ENCODE measurements at places on chromosomes 3 and 15. TPM values are rescaled to one million over a fixed set of nuclear protein-coding genes. Genes with fewer than 3 reads are reported as not detected.

GOLGA8G gene
- total RNA-seq: not detected

CA12 gene
- 194 TPM for total RNA-seq

SERP1 gene
- 161 TPM for total RNA-seq

DNA sequence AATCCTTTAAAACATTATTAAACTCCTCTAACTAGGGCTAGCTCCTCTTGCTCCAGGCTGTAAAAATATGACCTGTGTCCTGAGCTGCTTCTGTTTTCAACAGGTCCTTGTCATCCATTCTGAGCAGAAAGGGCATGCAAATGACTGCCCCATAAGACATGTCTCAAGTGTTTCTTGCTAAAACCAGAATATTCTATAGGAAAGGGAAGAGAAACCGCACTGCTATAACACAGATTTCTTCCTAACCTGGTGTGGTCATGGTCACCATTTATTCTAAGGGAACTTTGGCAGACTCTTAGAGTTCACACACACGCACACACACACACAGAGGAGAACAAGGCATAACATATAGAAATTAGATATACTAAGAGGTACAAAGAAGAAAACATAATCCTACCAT, 34.2 kb upstream of the B3GNT5 start:
- no peak for DNase-seq

- DNase-seq: no peak
Measured at GRCh38 chr3:73520931-73521461, 103.7 kb downstream of the PDZRN3 start.

DNA sequence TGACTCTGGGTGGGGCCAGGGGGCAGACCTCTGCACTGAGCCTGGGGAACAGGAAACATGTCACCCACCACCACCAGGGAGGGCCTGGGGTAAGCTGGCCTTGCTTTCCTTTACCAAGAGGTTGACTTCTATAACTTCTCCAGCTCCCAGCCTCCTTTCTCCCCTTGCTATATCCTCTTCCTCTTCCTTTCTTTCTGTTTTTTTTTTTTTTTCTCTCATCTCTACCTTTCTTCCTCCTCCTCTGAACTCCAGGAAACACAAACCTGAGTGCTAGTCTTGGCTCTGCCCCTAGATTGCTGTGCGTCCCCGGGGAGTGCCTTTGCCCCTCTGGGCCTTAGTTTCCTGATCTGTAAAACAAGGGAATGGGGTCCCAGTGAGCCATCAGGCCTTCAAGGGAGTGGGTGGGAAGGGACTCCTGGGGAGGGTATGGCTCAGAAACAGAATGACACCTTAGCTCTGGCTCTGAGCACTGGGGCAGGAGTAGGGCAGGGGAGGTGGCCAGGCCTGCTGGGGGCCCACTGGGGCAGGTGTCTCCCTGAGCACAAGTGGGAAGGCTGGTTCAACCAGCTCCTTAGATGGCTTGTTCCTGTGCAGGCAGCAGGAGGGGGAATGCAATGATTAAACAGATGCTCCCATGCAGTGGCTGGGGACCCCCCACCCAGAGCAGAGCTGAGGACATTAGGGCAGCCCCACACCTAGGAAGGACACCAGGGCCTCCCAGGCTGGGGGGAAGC, 4.3 kb downstream of the SNX33 start:
- no peak for DNase-seq

DNA sequence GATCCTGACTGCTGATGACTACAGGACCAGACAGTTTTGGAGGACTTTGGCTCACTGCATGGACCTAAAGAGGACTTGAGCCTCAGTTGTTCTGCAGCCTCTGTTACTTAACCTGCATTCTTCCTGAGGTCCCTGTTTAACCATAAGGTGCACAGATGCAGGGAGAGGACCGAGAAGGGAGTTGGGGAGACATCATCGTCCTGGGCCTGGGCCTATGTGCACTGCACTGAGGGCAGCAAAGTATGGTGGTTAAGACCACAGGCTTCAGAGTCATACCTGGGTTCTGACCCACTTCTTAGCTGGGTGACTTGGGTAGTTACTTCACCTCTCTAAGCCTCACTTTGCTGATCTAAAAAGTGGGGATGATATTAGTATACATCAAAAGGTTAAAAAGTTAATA, 21.9 kb downstream of the KY start:
- DNase-seq: no peak

- no peak for DNase-seq
Measured at GRCh38 chr15:23647421-23648370, at the start of gene MAGEL2. TSS of gene MAGEL2 (minus strand) at chr15:23647867. CDS start at chr15:23647742, 125 bp downstream.

- no peak for DNase-seq
Measured at GRCh38 chr3:88010810-88011209, 48.0 kb downstream of the CGGBP1 start.

GRCh38 chr3:98564282-98565005, 29.0 kb downstream of the CPOX start:
- DNase-seq: no peak

DNA sequence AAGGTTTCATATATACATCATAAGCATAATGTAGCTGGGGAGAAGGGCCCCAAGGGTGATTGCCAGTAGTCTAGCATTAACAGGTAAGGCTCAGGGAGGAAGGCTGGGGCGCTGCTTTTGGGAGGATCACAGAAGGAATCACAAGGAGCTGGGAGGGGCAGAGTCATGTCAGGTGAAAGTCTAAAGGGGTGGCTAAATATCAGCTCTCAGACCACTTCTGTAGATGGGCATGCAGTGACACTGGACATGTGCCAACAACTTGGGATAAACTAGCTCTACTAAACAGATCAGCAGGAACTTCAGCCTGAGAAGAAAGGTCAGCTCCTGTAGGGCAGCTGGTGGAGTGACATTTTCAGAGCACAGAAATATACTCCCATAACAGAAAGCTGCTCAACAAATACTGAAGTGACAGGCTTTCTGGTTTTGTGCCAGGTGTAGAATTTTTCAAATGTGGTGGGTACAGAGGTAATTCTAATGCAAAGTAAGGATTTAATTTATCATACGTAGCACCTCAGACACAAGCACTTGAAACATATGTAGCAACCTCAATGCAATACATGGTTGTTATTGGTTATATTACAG, 79.4 kb downstream of the PEX5L start:
- DNase-seq: peak; percentile 51

- DNase-seq: no peak
Measured at GRCh38 chr3:187125319-187126031, 13.8 kb downstream of the RPL39L start.

DNA sequence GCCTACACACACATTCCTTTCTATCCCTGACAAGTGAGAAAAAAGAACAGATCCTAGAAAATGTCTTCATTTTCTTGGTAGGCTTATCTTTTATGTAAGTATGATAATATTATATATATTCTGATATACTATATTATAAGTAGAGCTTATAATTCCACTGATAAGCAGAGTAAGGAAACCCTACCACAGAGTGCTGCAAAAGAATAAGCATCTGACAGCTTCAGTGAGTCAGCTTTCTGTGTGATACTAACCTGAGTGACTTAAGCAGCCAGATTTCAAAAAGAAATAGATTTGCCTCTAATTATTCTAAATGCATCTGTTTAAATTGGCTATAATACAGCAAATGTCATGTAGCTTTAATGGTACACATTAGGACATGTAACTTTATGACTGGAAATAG, 656.0 kb downstream of the MCTP2 start:
- no peak for DNase-seq

DNA sequence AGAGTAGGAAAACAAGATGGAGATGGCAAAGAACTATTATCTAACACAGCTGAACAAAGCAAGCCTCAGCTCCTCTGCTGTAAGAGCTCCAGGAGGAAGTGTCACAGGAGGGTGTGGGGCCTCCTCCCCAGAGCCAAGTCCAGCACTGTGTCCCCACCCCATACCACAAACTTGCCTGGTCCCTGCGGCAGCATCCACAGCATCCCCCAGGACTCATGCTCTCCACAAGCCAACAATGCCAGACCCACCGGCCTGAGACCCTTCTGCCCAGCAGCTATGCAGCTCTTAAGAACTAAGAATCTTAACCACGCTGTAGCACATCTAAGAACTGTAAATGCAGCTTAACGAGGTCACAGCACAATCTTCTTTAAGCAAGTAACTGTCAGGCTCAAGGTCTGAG, 9.1 kb downstream of the RBM15B start:
- no peak for DNase-seq

GRCh38 chr3:9976721-9977709, 9.6 kb downstream of the EMC3 start:
- DNase-seq: peak; percentile 83

DNA sequence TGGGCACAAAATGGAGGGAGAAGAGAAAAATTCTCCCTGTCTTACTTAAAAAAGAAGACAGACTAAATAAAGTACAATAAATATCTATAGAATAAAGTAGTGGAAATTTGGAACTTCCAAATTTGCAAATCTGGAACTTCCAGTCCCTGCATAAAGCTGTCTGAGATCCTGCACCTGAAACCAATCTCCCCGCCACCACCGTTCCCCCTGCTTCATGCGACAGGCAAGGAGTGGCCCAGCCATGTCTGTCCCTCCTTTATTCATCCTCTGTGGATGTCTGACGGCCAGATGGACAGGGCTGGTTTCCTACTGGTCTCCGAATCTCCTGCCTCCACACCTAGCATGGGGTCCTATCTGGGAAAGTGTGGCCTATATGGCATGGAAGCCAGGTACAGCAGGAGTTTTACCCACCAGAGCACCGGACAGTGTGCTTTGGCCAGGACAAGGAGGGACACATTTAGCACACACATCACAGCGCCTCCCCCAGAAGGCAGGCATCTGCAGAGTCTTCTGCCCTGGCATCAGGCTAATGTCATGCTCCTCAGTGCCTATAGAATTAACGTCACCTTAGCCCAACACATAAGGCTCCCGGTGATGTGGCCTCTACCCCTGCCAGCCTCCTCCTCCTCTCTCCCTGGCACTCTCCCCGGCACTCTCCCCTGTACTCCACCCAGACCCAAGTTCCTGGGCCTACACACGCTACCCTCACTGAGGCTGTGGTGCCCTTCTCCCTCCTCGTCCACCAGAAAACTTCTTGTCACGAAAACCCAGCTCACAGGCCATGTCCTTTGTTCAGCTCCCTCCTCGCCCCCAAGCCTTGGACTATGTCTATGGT, 170.8 kb downstream of the XXYLT1 start:
- no peak for DNase-seq

GRCh38 chr15:101772921-101773320, 30.4 kb upstream of the OR4F6 start:
- DNase-seq: no peak

DNA sequence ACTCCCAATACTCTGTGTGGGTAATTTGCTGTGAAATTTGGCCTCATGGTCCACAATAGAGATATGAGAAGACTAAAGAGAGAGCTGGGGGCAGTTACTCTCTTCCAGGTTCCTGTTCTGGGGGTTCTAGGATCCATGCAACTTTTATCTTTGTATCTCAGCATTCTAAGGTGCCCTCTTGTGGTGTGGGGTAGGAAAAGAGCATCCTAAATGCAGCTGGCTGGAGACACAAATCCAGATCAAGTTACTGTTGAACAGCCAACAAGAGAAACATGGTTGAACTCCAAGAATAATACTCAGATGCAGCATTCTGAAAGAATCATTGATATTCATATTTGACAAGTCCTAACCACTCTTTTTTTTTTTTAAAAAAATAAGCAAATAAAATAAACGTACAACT, 238.2 kb downstream of the GREM1 start:
- peak; percentile 52 for DNase-seq

GRCh38 chr3:73074781-73075180, 13.3 kb downstream of the EBLN2 start:
- DNase-seq: no peak

DNA sequence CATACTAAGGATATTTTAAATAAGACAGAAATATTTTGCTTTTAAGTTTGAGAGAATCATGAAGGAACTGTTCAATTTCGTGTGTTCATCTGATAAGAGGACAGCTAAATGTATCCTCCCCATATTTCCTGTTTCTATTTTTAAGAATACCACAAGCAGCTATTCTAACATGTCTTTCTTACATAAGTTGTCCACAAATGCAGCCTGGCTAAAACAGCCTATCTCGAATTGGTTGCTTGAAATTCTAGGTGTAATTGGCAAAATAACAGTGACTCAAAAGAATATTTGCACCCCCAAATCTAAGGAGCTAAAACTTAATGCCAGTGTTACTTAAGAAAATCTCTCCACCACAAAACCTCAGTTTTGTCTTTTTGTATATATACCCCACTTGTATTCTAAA, 35.0 kb downstream of the BTLA start:
- DNase-seq: no peak

GRCh38 chr15:64903326-64903950, 8.3 kb upstream of the ANKDD1A start:
- DNase-seq: no peak

- no peak for DNase-seq
Measured at GRCh38 chr3:22536541-22536940, 666.6 kb upstream of the UBE2E2 start.

- no peak for DNase-seq
Measured at GRCh38 chr3:112847692-112848091, 1.0 kb upstream of the CD200R1L start.

- no peak for DNase-seq
Measured at GRCh38 chr3:5136211-5136918, 14.3 kb downstream of the ARL8B start.

DNA sequence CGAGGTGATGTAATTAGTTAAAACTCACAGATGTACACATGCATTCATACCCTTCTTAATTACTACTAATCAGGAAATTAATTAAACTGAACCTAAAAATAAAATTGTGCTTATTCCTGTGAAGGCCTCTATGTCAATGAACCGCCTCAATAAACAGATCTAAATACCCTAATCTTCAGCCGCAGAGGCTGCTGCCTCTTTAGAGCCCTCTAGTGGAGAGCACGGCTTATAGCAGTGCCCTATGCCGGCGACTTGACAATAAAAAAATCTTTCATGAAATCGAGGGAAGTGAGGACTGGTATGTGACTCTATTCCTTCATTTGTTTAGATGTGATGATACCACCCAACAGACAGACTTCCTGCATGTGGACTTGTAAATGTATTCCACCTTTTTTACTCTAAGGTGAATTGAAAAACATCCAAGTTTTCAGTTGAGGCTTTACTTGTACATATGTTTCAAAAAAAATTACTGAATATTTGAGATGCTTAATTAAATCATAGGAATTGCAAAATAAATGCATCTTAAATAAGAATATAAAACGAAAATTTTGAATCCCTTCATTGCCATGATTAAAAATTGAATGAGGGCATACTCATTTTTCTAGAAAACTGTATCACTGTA, 8.3 kb upstream of the EPHA3 start:
- peak; percentile 39 for DNase-seq

- no peak for DNase-seq
Measured at GRCh38 chr15:50562735-50563640, 16.5 kb upstream of the USP50 start.

- no peak for DNase-seq
Measured at GRCh38 chr15:62769604-62770003, 272.9 kb upstream of the TPM1 start.
